ENCODE measurements at places on chromosomes 12 and 14. TPM values are rescaled to one million over a fixed set of nuclear protein-coding genes. Genes with fewer than 3 reads are reported as not detected.

GRCh38 chr12:23757541-23757962 is 191.9 kb downstream of the SOX5 start:
- no peak overlapping the region for H3K4me3 ChIP-seq
- no peaks in the 10 kb centered on the region for H3K36me3 ChIP-seq
- H3K4me1 ChIP-seq, result peaks cover 5% of the 10 kb centered on the region

DNA sequence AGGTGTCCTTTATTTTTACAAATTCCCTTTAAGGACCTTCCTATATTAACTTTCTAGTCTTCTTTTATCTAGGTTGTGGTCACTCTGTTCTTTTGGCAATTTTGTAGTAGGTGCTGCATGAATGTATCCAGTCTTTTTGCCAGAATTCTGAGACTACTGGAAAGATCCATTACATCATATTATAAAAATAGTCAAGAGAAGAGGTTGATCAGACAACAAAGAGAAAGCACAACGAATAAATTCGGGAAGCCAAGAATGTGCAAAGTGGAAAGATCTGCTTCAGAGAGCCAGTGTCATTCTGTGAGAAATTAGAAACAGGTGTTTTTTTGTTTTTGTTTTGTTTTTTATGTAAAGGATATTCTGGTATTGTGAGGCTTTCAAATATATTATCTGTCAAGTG is 15.8 kb upstream of the SLC16A7 start:
- H3K27me3 ChIP-seq, result no peaks in the 10 kb centered on the region
- H3K27ac ChIP-seq, result no peak overlapping the region
- no peak overlapping the region for H3K4me3 ChIP-seq
- H3K4me1 ChIP-seq, result no peaks in the 10 kb centered on the region
- no peak for DNase-seq

GRCh38 chr12:93115646-93116045 is 186.6 kb upstream of the EEA1 start:
- peaks cover 13% of the 10 kb centered on the region for H3K4me1 ChIP-seq
- H3K4me3 ChIP-seq, result no peak overlapping the region
- no peaks in the 10 kb centered on the region for H3K27me3 ChIP-seq
- H3K36me3 ChIP-seq, result no peaks in the 10 kb centered on the region

GRCh38 chr12:32307326-32307725 is 92.0 kb upstream of the FGD4 start:
- no peaks in the 10 kb centered on the region for H3K27me3 ChIP-seq
- H3K4me1 ChIP-seq, result peaks cover 31% of the 10 kb centered on the region
- no peak overlapping the region for H3K4me3 ChIP-seq
- no peak overlapping the region for H3K27ac ChIP-seq

DNA sequence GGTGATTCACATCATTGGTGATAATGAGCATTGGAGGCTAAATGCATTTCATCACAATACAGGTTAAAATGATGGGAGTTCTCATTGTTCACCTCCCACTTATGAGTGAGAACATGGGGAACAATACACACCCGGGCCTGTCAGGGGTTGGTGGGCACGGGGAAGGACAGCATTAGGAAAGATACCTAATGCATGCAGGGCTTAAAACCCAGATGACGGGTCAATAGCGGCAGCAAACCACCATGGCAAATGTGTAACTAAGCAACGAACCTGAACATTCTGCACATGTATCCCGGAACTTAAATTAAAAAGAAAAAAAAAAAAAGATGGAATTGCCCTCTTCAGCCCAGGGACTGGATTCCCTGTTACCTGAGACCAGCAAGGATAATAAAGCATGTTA is 2.3 kb upstream of the LUM start:
- no peaks in the 10 kb centered on the region for H3K27me3 ChIP-seq
- no peak overlapping the region for H3K27ac ChIP-seq
- H3K36me3 ChIP-seq, result no peaks in the 10 kb centered on the region

GRCh38 chr14:105497671-105498429 is 6.8 kb downstream of the TEDC1 start:
- no peaks in the 10 kb centered on the region for H3K4me1 ChIP-seq
- H3K4me3 ChIP-seq, result no peak overlapping the region
- no peak for DNase-seq
- H3K27me3 ChIP-seq, result no peaks in the 10 kb centered on the region
- no peaks in the 10 kb centered on the region for H3K36me3 ChIP-seq

The FOXN3 gene
- 21.9 TPM for total RNA-seq

DNA sequence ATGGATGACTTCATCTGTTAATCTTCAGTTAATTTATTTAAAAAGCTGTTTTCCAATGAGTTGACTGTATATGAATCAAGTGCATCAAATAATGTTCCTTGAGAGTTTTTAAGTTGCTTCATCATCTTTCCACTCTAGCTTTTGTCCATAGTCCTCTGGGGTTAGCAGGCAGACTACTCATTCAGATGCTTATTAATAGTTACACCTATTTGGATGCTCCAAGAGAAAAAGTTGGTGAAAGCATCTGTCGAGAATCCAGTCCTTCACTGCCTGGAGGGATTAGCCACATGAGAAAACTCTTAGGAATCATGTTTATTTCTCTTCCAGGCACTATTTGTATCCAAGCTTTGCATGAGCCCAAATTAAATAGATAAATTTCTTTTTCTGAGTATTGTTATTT is 70.2 kb downstream of the DACT1 start:
- H3K27ac ChIP-seq, result no peak overlapping the region
- no peak overlapping the region for H3K4me3 ChIP-seq
- no peak for DNase-seq
- H3K27me3 ChIP-seq, result no peaks in the 10 kb centered on the region
- H3K36me3 ChIP-seq, result no peaks in the 10 kb centered on the region

All from A673 (cell line).